Stimulated activated CD4-positive, alpha-beta T cell treated with anti-CD3 and anti-CD28 coated beads, Interleukin-2, amount 100 ng/mL, for 24 hours (primary cell): ENCODE measurements at places on chromosomes 13 and 19.
A peak's percentile ranks its signal among the peaks of the same experiment; 100 is the strongest.

DNA sequence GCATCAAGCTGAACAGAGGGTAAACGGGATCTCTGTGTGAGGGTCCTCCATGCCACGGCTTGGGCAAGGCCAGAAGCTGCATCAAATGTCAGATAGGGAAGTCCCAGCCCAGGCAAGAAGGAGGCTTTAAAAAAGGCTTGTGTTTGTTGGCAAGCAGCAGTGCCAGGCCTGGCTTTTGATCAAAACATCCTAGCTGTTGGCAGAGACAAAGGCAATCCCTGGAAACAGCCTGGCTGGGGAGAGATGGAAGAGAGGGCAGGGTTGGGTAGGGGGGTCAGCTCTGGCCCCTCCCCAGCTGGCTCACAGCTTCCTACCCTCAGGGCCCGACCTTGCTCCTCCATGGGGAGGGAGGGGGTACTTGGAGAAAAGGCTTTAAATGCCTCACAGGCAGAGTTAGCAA is 61.8 kb upstream of the KCTD15 start:
- DNase-seq: no peak

DNA sequence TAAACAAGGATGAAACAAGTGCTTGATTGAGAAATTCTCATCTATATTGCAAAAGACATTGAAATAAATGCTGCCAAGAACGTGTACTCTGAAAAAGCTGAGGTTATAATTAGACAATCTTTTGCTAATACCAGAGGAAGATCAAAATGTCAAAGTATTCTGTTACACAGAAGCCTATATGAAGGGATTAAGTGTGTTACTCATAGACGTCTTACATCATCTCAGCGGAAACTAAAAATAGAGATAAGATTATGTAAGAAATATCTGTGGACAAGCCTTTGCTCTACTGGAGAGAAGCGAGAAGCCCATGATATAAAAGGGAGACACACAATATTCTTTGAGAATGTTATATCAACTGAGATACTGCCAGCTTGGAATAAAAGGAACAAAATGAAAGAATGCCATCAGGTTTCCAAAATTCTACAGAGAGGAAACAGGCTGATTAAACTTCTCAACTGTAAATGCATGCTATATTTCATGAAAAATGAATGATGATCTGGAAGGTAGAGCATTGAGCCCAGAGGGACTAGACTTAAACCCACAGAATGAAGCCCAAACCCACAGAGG is 699.0 kb downstream of the GPC5 start:
- DNase-seq: no peak

GRCh38 chr13:101880581-101880980 is 428.1 kb downstream of the ITGBL1 start:
- no peak for DNase-seq

DNA sequence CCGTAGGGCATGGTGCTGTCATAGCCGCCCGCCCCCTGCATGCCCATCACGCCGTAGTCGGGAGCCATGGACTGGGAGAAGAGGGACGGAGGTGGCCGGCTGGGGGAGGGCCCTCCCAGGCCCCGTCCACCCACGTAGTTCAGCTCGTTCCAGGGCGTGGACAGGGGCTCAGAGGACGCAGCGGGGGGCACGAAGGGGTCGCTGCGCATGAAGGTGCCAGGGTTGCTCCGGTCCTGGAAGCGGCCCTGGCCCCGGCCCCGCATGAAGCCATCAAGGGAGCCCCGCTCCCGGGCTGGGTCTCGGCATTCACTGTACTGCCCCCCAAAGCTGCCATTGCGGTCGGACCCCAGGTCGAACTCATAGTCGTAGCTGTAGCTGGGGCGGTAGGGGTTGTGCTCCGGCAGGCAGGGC is 6.7 kb downstream of the AKAP8 start:
- no peak for DNase-seq

DNA sequence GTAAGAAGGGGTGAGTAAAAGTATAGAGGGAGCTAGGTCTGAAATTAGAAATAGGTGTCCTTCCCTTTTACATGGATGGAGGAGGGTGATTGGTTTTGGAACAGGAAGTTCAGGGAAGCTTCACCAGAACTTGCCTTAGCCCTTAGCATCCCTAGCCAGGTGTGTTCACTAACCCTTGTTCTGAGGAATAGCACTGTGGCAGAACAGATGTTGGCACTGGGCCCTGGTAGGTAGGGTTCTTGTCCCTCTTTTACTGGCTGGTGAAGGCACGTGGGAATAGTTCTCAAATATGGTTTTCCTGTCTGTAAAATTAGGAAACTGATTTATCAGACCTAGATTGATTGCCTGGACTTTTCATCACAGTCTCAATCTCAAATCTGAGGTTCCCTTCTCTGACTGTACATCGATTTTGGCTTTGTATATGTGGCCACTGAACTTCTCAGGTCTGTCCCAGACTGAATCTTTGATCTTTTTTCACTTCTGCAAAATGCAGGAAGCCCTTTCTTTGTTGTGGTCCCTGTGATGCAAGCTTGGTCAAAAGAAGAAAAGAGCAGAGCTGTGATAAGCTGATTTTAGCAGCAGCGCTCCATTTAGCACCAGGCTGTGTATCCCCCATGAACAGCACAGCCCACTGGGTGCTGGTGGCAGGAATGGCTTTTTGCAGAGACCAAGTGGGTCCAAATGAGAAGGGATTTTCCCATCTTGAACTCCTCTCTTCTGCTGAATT is 86.2 kb upstream of the HTR2A start:
- no peak for DNase-seq

- peak; percentile 50 for DNase-seq
Measured at GRCh38 chr19:18153556-18154134, 682 bp downstream of the PIK3R2 start.

- no peak for DNase-seq
Measured at GRCh38 chr19:13984186-13984585, 21.9 kb downstream of the RFX1 start.

DNA sequence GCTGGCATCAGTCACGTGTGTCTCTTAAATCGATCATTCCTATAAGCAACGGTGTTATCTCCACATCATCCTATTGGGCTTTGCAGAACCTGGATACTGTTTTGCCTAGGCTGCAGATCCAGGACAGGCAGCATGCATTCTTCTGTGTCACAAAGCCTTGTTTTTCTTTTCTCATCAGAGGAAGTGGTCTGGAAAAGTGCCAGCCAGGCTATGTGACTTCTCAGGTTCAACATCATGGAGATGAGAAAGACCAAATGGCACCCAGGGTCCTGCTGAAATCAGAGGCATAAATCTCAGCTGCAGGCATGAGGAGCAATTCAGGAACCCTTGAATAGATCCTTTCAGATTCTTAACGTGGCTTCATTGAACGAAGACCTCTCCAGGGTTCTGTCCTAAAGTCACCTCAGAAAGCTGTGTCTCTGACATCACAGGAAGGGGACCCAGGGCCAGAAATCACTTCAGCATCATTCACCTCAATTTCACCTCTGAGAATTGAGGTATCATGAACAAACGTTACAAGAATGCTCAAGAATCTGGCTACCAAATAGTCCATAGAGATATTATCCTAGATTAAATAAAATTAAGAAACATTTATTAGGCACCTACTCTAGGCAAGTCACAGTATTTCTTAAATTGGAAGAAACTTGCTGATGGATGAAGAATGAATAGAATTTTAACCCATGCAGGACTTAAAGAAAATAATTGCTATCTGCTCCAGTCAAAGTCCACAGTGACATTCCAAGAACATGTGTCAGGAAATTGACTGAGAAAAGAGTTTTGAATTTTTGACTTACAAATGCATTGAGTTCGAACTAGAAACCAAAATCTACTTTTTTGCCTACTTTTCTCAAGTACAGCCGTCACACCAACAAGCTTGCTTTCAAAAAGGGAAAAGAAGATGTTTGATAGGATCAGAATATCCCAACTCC is 124.1 kb downstream of the COG6 start:
- DNase-seq: peak; percentile 32

DNA sequence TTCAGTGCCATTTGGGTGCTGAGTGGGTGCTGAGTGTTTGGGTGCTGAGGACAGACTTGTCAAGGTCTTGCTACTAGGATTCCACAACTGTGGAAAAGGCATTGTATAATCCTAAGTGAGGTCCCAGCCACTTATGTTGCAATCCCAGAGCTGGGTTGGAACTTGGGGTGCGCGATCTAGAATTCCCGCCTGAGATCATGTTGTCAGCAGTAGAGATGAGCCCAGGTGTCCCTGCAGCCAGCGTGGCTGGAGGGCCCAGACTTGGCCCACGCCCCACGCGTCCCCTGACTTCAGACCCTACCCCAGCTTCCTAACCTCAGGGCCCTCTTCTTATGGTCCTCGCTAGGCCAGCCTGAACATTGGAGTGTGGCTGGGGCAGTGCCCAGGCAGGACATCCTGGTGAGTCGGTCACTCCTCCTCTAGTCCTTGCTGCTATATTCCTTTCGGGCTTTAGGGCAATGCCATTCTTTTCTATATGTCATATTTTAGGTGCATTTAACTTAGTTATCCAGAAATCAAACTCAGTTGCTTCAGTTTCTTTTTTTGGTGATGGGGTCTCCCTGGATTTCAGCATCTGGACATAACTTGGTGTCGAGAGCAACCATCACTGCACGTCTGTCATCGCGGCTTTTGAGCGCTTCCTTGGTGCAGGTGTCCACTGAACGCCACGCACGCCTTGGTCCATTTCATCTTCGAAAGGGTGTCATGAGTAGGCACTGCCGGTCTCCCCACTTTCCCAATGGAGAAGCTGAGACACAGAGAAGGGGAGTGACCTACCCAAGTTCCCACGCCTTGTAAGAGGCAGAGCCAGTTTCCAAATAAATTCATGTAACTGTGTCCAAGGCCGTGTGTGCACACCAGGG is 46.4 kb upstream of the F7 start:
- no peak for DNase-seq

GRCh38 chr13:93875547-93875946 is 603.9 kb downstream of the DCT start:
- DNase-seq: no peak

DNA sequence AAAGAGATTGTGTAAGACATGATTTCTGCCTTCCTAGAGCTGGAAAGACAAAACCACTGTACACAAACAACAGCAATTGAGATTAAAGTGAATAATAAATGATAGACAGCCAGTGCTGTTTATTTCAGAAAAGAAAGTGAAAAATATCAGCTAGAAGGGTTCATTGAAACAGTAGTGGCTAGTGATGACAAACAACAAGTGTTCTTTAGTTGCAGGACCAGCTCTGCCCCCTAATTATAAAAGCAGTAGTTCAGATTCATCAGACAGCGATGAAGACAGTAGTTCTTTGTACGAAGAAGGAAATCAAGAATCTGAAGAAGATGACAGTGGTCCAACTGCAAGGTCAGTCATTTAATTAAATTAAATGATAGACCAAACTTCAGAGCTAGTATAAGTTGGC is 14.8 kb downstream of the GPALPP1 start:
- no peak for DNase-seq

GRCh38 chr19:2087621-2088100 is 8.5 kb downstream of the MOB3A start:
- no peak for DNase-seq

- no peak for DNase-seq
Measured at GRCh38 chr19:18477974-18478373, 40.0 kb upstream of the ISYNA1 start.

DNA sequence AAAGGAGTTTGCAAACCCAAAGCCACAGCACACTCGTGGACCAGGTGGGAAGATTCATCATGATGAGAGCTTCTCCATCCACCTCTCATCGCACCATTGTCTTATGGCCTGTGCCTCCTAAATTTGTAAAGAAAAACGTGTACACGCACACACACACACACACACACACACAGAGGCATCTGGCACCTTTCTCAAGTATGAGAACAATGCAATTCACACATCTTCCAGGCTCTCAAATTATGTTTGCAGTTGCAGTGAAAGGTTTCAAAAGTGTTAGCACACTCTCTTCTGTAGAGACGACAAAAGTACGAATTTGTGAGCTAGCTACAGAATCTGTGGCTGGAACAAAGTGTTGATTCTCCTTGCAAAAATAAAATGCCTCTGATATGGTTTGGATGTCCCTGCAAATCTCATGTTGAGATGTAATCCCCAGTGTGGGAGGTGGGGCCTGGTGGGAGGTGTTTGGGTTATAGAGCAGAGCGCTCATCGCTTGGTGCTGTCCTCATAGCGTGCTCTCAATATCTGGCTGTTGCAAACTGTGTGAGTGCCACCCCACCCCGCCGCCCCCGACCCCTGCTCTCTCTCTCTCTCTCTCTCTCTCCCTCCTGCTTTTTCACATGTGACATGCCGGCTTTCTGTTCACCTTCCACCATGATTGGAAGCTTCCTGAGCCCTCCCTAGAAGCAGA is 21.8 kb upstream of the RAB20 start:
- DNase-seq: no peak

DNA sequence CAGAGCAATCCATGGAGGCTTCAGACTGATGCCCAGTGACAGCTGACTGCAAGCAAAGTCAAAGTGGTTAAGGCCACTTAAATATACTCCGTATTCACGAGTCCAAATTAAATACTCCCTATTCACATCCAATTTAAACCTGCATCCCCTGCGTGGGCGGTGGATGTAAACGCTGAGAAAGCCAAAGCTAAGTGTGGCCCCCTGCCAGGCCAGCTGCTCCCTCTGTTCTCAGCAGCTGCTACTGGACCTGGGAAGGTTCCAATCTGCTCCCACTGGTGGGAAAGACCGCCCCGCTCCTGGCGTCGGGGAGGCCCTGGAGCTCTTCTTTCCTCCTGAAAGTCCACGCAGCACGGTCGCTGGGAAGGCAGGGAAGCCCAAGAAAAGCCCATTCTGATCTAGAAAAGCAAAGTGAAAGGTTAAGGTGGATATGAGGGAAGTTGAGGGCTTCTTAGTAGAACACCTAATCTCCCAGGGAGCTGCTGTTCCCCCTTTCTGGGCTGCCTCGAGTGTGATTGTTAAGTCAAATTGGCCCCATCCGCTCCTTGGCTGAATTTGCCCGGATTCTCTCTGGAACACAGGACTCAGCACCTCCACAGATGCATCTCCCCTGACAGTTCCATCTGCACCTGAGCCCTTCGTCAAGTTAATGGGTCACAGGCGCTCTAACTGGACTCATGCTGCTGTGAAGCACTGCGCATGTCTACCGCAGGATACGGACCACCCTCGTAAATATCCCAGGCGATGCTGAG is 205.5 kb downstream of the USP12 start:
- no peak for DNase-seq

GRCh38 chr19:45508861-45509691 is 1.8 kb downstream of the VASP start:
- peak; percentile 58 for DNase-seq

- DNase-seq: no peak
Measured at GRCh38 chr13:111623743-111624505, 303.5 kb downstream of the TEX29 start.

- no peak for DNase-seq
Measured at GRCh38 chr19:43759515-43759914, 4.8 kb upstream of the SMG9 start.

- no peak for DNase-seq
Measured at GRCh38 chr13:83877651-83878355, 4.5 kb downstream of the SLITRK1 start.

DNA sequence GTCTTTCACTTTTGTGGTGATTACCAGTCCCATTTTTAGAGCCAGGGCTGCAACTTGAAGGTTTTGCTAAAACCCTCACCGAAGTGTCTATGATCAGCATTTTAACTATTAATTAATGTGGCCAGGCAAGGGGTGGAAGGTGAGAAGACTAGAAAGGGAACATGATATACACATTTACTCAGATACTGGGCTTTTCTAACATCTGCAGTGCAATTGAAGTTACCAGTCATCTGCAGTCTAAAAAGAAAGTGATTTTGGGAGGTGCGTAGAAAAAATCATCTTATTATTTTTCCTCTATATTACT is 481 bp downstream of the ALOX5AP start:
- no peak for DNase-seq

- DNase-seq: no peak
Measured at GRCh38 chr13:46855166-46855565, 41.7 kb downstream of the HTR2A start.

GRCh38 chr13:73623281-73623680 is 510.9 kb downstream of the KLF12 start:
- no peak for DNase-seq

GRCh38 chr19:54426291-54426931 is 11.1 kb downstream of the TTYH1 start:
- no peak for DNase-seq
